CD4-positive, alpha-beta T cell treated with Interleukin-15 for 4 hours (primary cell): ENCODE measurements at places on chromosomes 1 and 21.

GRCh38 chr1:152757747-152758146 is at the start of gene KPRP:
Gene KPRP, plus strand, starts transcription at chr1:152758025. Its CDS starts 1,564 bp downstream, at chr1:152759589.
- DNase-seq, result no peak

GRCh38 chr1:92583821-92584760 is 97.4 kb upstream of the GFI1 start:
- peak; percentile 64 for DNase-seq

GRCh38 chr1:27994060-27994459 is 34.3 kb downstream of the XKR8 start:
- DNase-seq, result no peak

- DNase-seq, result no peak
Measured at GRCh38 chr21:38688068-38688467, 117.7 kb upstream of the ETS2 start.

- no peak for DNase-seq
Measured at GRCh38 chr1:96445302-96445701, 276.3 kb upstream of the PTBP2 start.

GRCh38 chr21:45067462-45068285 is 6.7 kb upstream of the ADARB1 start:
- DNase-seq, result no peak

DNA sequence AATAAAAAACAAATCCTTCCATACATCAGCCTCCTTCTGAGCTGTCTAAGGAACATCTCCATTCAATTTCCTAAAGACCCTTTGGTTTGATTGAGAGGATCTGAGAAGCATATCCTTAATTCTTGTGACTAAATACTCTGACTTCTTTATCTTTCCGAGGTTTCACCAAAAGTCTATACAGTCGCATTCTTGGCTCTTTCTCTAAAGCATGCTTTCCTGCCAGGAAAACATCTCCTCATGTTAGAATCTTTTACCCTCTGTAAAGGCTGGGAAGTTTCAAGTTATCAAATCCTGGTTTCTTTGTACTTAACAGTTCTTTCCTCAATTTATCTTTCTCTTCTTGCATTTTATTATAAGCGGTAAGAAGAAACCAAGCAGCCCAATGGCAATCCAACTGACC is 630.4 kb downstream of the PTPRC start:
- no peak for DNase-seq

DNA sequence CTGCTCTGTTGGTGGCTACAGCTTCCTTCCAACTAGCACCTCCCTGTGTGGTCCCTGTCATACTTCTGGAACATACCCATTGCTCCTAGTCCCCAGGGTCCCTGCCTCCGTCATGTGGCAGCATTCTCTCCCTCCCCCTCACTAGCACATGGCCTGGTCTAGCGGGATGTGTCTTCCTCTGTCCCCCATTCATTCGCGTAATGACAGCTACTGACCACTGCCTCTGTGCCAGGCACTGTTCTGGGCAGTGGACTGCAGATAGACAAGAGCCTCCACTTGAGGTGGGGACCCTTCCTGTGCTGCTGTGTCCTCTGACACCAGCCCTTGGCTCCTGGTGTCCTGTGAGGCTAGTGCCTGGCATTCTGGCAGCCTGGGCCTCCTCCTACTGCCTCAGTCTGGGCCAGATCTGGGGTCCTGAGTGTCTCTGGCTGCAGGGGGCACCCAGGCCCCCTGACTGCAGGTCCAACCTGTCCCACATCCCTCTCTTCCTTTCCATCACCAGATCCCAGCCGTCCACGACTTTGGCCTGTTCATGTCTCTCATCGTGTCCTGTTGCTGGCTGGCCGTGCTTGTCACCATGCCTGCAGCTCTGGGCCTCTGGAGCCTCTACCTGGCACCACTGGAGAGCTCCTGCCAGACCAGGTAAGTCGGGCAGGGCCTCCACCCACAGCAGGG is 38.1 kb downstream of the DISP3 start:
- DNase-seq, result no peak

DNA sequence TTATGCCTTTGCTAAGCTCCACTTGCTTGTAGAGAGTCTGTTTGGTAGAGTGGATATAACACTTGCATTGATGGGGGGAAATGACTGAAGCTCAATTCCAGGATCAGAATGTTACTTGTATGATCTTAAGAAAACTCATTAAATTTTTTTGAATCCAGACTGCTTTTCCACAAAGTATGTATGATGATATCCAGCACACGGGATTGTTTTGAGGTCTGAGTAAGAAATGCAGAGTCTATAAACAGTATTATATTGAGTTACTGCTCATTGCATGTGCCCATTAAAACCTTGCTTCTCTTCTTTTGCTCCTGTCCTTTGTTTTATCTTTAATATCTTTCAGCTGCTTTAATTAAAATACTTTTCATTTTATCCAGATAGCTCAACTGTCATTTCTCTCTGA is 570.4 kb upstream of the ZRANB2 start:
- DNase-seq, result no peak

DNA sequence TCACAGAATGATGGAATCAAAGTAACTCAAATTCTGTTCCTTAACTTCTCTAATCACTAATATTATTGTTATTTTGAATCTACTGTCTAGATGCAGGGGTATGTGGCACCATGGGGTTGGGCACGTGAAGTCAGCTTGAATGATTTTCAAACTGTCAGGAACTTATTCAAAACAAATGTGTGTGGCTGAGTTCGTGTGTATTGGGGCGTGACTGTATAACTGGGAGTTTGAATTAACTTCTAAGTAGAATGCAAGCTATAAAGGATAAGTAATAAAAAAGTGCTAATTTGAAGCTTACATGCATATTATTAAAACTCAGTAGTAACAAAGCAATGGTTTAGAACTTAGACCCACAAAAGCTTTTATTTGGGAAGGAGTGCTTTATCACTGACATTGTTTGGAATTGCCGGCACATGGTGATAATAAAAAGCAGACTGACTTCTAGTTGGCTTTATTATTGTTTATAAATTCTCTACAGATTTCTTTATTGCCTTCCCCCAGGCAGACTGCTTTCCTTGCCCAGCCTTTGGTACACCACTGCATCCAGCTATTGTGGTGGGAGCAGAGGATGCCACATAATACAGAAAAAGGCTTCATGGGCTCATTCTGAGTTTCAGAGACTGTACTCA is 84.3 kb downstream of the TENT5C start:
- no peak for DNase-seq
